ENCODE measurements at places on chromosomes 3 and 15.

DNA sequence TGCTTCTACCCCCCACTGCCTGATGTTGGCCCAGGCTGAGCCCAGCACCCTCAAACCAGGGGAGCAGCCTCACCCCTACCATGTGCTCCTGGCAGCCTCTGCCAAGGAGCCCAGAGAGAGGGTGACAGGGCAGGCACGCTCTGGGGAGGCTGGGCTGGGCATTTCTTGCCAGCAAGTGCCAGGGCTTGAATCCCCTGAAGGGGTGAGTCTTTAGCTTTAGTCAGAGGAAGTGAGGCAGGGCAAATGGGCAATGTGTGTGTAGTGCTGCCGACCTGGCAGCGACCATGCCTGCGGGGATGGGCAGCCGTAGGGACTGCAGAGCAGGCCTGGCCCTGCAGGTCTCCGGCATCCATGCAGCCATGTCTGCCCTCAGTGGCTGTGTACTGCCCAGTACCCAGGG is 18.1 kb downstream of the DUSP7 start:
- no peak for ATAC-seq

DNA sequence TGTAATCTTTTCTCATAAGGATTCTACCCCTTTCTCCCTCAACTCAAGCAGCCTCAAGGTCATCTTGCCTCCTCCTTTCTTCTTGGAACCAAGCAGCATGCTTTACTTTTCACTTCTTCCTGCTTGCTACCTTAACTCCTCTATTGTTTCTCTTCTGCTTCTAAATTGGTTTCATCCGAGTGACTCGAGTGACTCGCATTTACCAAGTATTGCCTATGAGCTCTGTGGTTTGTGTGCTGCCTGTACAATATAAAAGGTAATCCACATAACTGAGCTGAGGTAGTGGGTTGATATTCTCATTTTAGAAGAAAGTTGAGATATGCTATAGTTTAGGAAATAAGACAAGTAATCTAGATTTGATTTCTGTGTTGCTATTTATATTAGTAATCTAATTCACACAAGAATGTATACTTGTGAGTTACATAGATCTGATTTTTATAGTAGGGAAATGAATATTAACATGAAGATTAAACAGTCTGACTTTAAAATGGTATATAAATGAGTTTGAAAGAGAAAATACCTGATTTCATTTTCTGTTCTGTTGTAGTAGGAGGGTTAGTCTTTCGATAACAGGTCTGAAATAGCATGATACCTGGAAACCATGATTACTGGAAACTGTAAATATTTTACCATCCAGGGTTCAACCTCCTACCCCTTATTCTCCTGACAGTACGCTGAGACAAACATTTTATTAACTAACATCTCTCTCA is 5.5 kb downstream of the HHLA2 start:
- no peak for ATAC-seq

DNA sequence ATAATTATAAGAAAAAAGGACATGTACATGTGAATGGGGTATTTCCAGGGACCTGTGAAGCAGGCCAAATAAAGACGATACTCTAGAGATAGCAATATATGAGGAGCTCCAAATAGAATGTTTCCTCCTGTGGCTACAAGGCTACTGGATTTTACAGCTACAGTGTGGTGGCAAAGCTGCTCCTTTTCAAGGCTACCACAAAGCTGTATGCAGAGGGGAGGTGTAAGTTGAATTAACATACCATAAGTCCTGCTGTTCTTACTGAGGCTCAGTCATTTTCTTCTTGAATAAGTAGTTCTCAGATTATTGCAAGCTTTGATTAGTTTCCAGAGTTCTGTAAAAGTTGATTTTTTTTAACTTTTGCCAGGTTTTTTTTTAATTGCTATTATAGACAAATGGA is 1184.6 kb upstream of the EPHA6 start:
- no peak for ATAC-seq

DNA sequence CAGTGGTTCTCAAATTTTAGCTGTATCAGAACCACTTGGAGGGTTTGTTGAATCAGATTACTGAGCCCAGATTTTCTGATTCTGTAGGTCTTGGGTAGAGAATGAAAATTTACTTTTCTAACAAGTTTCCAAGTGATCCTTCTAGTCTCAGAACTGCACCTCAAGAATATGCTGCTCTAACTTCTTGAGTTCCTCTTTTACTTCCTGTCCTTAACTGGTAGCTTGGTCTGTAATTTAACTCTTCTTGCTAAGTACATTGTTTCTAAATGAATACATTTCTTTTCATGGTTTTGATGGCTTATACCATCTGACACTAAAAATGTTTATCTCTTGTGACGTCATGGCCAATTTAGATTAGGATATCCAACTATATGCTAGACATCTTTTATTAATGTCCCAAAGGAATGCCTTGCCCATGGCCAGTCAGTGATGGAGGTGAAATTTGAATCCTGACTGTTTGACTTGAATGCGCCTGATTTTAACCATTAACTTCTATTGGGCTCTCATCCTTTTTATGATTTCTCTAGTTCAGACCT is 262.6 kb upstream of the NAALADL2 start:
- no peak for ATAC-seq

GRCh38 chr3:54764911-54765310 is 162.9 kb downstream of the LRTM1 start:
- ATAC-seq = peak; percentile 99

GRCh38 chr3:129625072-129625874 is 18.8 kb upstream of the PLXND1 start:
- ATAC-seq = no peak

DNA sequence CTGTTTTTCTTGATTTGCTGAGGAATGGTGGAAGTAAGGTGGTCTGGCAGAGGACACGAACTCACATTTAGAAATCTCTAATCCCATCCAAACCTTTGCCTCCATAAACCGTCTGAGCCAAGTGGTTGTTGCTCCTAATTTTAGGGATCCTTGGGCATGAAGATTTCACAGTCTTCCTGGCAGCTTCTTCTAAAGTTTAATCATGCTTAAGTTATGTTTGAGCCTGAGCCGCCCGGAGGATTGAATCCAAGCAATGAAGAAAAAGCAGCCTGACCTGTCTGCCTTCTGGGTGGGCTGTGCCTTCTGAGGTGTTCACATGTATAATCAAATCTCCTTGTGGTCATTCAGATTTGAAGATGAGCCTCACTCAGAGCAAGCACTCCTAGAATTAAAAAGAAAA is 249.0 kb downstream of the CD47 start:
- ATAC-seq = no peak

GRCh38 chr3:134903837-134904236 is 108.8 kb downstream of the EPHB1 start:
- ATAC-seq = peak; percentile 72

DNA sequence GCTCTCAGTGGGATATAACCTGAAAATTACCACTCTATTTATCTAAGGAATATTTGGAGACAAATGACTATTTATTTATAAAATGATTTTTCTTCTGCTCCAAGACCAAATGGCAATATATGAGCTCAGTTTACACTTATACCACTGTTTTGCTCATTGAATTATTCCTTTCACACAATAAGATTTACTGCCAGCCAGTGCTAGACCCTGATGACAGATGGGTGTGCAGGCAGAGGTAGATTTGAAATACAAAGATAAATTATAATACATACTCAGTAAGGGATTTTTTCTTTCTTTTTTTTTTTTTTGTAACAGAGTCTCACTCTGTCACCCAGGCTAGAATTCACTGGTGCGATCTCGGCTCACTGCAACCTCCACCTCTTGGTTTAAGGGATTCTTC is 980.3 kb downstream of the EPHA3 start:
- ATAC-seq = no peak

DNA sequence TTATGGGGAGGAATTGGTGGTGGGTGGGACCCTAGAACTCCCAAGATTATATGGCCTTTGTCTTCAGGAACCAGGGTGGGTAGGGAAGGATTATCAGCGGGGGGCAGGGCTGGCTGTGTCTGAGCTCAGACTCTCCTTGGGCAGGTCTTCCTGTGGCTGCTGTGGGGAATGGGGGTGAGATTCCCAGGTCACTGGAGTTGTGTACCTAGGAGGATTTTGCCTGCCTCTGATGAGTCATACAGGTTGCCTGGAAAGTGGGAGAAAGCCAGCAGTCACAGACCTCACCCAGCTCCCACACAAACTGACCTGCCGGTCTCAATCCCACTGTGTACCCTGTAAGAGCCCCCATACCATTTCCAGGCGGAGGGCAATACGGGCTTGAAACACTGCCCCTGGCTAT is 209.9 kb upstream of the CNTN3 start:
- ATAC-seq = no peak

DNA sequence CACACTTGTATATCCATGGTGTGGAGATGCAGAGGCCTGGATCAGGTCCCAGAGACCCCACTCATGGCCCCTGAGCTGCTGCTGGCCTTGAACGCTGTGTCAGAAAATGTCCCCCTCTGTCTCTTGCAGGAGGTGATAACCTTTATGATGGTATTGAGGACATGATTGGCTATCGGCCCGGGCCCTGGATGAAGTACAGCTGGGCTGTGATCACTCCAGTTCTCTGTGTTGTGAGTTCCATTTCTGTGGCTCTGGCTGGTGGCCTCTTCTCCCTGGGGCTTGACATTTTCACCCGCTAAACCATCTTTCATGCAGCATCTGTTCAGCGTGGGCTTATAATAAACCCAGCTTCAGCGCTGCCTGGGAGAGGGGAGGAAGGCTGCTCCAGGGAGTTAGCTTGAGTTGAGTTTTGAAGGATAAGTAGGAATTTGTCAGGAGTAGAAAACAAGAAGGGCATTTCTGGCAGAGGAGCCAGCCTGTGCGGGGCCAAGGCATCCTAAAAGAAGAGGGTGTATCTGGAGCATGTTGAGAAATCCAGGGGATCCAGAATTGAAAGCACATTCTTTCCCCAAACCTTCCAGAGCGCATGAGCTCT is 61.1 kb downstream of the GRIP2 start:
- ATAC-seq = no peak

GRCh38 chr3:9716801-9717555 is 13.3 kb downstream of the CPNE9 start:
- no peak for ATAC-seq

- no peak for ATAC-seq
These were observed 82.6 kb downstream of the PCCB start for GRCh38 chr3:136332776-136333175.

GRCh38 chr3:129370248-129370964 is 58.0 kb downstream of the EFCAB12 start:
- ATAC-seq = peak; percentile 16

- ATAC-seq = peak; percentile 98
These were observed 57.5 kb upstream of the HACD2 start for GRCh38 chr3:123642182-123642956.

DNA sequence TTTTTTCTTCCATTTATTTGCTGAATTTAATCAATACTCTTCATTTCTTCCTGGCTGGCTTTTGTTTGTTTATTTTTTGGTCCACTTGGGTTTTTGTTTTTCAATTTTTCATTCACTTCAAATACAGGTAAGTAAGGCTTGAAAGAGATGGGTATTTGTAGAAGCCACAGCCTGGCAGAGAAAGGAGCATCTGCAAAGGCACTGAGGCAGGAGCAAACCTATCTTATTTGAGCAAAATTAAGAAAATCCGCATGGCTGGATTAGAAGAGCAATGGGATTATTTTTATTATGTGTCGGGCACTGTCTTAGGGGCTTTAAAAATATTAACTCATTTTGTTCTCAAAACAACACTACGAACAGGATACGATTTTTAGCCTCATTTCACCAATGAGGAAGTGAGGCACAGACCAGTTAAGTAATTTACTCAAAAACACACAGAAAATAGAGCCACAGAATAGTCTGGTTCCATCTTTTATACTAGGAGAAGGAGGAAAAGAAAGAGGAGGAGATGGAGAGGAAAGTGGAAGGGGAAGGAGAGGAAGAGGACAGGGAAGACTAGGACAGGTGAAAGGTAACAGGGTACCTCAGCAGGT is 35.1 kb upstream of the CCDC80 start:
- ATAC-seq = no peak

- no peak for ATAC-seq
These were observed 328.3 kb downstream of the PLCL2 start for GRCh38 chr3:17213102-17213501.

DNA sequence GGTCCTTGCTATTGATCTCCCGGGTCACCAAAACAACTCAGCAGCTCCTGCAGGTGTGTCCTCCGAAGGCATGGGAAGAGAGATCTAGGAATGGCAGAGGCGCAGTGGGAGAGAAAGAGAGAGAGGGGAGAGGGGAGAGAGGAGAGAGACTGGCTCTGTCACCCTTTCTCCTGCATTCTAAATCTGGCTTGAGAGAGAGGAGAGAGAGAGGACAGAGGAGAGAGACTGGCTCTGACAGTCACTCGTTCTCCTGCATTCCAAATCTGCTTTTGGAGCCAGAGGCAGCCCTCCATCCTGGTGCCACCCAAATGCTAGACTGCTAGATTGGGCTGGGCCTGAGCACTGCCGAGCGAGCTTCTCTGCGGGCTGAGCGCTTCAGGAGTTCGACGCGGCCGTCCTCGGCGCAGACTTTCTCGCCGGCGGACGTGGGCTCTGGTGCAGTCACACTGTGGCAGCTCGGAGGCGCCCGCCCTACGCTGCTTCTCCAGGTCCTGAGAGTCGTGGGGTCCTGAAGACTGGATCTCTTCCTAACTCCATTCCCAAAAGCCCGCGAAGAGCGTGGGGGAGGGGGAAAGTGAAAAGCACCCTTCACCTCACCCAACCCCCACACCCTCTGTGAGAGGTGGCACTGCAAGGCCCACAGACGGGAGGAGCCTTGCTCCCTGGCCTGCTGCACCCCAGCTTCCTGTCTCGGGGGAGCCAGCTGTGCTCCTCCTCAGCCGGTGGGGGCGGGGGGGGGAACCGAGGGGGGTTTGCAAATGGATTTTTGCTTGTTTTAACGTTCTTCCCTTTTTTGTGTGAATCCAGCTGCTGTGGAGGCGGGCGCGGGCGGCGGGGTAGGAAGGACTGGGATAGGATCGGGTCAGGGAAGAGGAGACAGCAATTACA is 222.3 kb downstream of the MEIS2 start:
- ATAC-seq = no peak

GRCh38 chr3:113985541-113985940 is 37.7 kb downstream of the ZDHHC23 start:
- no peak for ATAC-seq

DNA sequence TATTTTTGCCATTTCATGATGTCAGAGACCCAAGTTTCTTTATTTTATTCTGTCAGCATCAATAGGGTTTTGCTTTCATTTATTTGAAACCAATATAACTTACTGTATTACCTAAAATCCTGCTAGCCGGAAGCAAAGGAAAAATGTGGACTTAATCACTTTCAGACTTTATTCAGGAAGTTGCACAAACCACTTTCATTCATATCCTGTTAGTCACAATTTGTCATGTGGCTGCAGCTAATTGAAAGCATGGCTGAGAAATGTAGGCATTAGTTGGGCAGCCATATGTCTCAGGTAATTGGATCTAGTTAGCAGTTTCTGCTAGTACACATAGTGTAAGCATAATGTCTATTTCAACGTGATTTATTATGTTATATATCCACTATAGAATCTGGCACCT is 462.3 kb upstream of the SGO1 start:
- ATAC-seq = no peak

DNA sequence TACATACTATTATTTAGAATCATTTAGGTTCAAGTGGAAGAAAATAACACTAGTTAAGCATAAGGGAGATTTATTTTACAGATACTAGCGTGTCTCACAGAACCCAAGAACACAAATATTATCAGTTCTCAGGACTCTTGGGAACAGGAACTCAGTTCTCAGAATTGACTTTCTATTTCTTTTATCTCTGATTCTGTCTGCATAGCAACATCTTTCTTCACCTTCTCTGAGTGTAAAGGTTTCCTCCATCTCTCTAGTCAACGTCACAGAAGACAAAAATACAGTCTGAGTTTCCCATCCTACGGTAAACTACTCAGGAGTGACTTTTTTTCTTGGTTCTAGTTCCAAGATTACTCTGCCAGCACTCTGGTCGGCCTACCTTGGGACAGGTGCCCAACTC is 220.0 kb downstream of the SV2B start:
- no peak for ATAC-seq

GRCh38 chr3:113117511-113118234 is 93.7 kb upstream of the BOC start:
- ATAC-seq = no peak

- no peak for ATAC-seq
These were observed 28.7 kb downstream of the PFN2 start for GRCh38 chr3:149941946-149942345.

All from motor neuron (in vitro differentiated cells).